Articular chondrocyte of knee joint (primary cell): ENCODE measurements at places on chromosomes 3 and 15. TPM values are rescaled to one million over a fixed set of nuclear protein-coding genes. Genes with fewer than 3 reads are reported as not detected.

The ACAN gene
- total RNA-seq: 1,044 and 1,316 TPM in 2 replicates

The THRB gene
- 1.6 and 2.1 TPM in 2 replicates for total RNA-seq

The LRRC34 gene
- 6.1 and 11.1 TPM in 2 replicates for total RNA-seq

The SNX22 gene
- 0.13 and 0.32 TPM in 2 replicates for total RNA-seq

The CD200 gene
- total RNA-seq: not detected in 2 replicates

The MLF1 gene
- total RNA-seq: 15.0 and 16.1 TPM in 2 replicates

The SLC22A14 gene
- 0.32 and 0.52 TPM in 2 replicates for total RNA-seq

The MITF gene
- total RNA-seq: 32.4 and 46.4 TPM in 2 replicates

The SI gene
- total RNA-seq: not detected in 2 replicates

The DUOX1 gene
- total RNA-seq: under 0.01 and 0.13 TPM in 2 replicates

The LRRC2 gene
- total RNA-seq: 10.5 and 18.0 TPM in 2 replicates

The GLDN gene
- total RNA-seq: 56.1 and 57.2 TPM in 2 replicates

The SPATA16 gene
- not detected in 2 replicates for total RNA-seq

The ADGRG7 gene
- total RNA-seq: 0.11 TPM in 1 of 2 replicates, not detected in the other

The PRICKLE2 gene
- 29.8 and 42.0 TPM in 2 replicates for total RNA-seq

The C3orf70 gene
- total RNA-seq: 1.5 and 3.9 TPM in 2 replicates

The ACP3 gene
- not detected in 2 replicates for total RNA-seq

The TMED3 gene
- total RNA-seq: 128 and 131 TPM in 2 replicates

The SLC24A5 gene
- total RNA-seq: not detected in 2 replicates

The C2CD4A gene
- total RNA-seq: 0.11 and 0.26 TPM in 2 replicates

The PLS1 gene
- 0.26 and 0.97 TPM in 2 replicates for total RNA-seq

The ICE2 gene
- 42.3 and 52.9 TPM in 2 replicates for total RNA-seq

The DUOXA2 gene
- not detected in 2 replicates for total RNA-seq

The GOLGA8Q gene
- total RNA-seq: 1.7 and 2.4 TPM in 2 replicates

The ACVR2B gene
- total RNA-seq: 2.5 and 3.4 TPM in 2 replicates

The ADAMTSL3 gene
- total RNA-seq: 6.0 and 6.6 TPM in 2 replicates

The CHRFAM7A gene
- total RNA-seq: 2.8 and 4.3 TPM in 2 replicates

The IL16 gene
- total RNA-seq: 8.1 and 12.1 TPM in 2 replicates

The PPARG gene
- 3.1 and 15.6 TPM in 2 replicates for total RNA-seq

The GPR176 gene
- 140 and 142 TPM in 2 replicates for total RNA-seq

The RPS17 gene
- 1,179 and 1,708 TPM in 2 replicates for total RNA-seq

The GP9 gene
- not detected in 2 replicates for total RNA-seq

The FGF12 gene
- total RNA-seq: not detected in 2 replicates

The IGSF10 gene
- 6.9 and 7.2 TPM in 2 replicates for total RNA-seq

The ACAD9 gene
- 34.0 and 36.1 TPM in 2 replicates for total RNA-seq

The GABRA5 gene
- under 0.01 and 0.22 TPM in 2 replicates for total RNA-seq
